ENCODE measurements at places on chromosomes 3 and 15.
A peak's percentile ranks its signal among the peaks of the same experiment; 100 is the strongest.

- no peak for DNase-seq
Measured at GRCh38 chr3:150875548-150875947, 29.7 kb downstream of the MINDY4B start.

DNA sequence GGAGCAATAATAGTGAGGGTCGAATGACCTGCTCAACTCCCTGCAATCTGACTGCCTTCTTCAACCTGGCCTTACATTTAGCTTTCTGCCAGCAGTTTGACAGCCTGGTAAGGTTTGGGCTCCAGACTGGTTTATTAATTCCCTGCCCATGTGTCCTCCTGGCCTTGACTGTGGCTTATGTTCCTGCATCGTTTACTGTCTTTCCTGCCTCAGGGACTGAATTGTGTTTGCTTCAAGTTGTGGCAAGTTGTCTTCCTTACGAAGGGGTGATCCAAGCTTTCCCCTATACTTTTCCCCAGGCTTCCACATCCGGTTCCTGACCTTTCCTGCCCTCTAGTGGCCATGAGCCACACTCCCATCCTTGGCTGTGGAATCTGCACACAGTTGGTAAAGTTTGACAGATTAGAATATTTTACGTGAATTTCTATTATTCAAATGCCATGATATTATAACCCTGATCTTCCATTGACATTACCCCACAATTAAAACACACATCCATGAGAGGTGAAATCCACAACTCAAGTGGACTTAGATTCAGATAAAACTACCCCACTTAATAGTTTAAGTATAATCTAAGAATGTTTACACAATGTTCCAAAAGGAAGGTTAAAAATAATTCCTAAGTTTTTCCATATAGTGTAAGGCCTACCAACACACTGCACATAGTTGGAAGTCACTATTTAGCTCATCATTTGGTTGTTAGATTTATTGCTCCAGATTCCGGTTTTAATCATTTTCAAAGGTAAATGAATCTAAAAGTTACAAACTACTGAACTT is 95.7 kb downstream of the NEDD4 start:
- DNase-seq: peak; percentile 47

DNA sequence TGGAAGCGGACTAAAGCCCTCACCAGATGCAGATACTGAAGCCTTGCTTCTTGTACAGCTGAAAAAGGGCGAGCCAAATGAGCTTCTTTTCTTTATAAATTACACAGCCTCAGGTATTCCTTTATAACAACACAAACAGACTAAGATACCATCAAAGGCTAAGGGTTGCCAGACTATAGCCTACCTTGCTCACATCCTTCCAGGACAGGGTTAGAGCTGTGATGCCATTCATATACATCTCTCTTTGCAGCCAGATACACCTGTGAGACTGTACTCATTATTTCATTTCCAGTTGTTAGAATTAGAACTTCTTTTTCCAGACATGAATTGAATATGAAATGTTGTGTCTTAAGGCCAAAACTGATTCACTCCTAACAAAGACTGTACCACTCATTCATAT is 262.8 kb upstream of the NR2F2 start:
- no peak for DNase-seq

GRCh38 chr3:49006408-49007067 is 653 bp upstream of the WDR6 start:
- DNase-seq: peak; percentile 43

- DNase-seq: no peak
Measured at GRCh38 chr15:42101861-42102260, 7.5 kb upstream of the PLA2G4D start.

- DNase-seq: no peak
Measured at GRCh38 chr3:140420621-140421357, 257.1 kb upstream of the TRIM42 start.

DNA sequence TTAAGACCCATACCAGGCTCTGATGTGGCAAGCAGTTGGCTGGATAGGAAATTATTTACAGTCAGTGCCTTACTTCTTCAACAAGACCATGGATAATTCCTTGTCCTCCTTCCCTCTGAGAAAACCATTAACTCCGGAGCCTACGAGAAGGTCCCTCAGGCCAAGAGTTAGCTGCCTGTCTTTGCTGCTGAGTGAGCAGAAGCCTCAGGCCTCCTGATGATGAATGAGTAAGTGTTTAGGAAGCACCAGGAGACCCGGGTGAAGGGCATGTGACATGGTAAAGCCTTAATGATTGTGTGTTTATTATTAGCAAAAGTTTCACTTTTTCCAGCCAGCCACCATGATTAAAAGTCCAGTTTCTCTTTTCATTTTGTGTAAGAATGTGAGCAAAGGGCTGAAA is 174.9 kb upstream of the TOPAZ1 start:
- DNase-seq: no peak

- DNase-seq: no peak
Measured at GRCh38 chr3:24060055-24060454, 115.0 kb downstream of the NR1D2 start.

GRCh38 chr3:183539811-183540210 is 15.7 kb downstream of the KLHL6 start:
- DNase-seq: no peak

GRCh38 chr3:149480326-149481017 is 6.0 kb downstream of the TM4SF4 start:
- peak; percentile 81 for DNase-seq

DNA sequence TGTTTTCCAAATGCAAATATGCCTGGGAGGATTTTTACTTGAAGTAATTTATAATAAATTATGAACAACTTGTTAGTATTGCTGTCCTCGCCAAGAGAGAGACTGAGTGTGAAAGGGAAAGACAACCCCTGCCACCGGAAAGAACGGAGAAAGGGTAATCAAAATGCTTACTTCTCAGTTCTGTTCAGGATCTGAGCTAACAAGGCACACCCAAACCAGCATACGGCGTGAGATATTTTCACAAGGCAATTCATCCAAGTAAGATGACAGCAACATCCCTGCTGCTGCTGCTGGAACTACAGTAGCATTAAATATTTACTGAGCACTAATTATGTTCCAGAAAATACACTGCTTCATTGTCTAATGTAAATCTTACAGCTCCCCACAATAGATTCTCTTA is 96.1 kb downstream of the KBTBD8 start:
- DNase-seq: no peak
